D341Med (cell line): ENCODE measurements at places on chromosomes 3 and 15.

DNA sequence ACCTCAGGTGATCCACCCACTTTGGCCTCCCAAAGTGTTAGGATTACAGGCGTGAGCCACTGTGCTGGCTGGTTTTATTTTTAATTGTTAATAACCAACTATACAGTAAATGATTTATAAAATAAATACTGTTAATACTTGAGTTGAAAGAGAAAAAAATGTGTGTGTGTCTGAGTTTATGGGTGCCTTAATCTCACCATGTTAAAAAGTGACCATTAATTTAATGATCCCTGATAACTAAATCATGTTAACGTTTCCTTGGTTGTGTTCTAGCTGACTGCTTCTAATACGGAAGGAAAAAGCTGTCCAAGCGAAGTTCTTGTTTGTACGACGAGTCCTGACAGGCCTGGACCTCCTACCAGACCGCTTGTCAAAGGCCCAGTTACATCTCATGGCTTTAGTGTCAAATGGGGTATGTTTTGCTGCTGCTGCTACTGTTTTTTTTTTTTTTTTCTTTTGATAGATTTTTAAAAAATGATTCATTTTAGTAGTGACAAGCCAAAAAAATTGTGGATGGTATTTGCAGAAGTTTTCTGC is 113.5 kb downstream of the GHSR start:
- no peak for DNase-seq

DNA sequence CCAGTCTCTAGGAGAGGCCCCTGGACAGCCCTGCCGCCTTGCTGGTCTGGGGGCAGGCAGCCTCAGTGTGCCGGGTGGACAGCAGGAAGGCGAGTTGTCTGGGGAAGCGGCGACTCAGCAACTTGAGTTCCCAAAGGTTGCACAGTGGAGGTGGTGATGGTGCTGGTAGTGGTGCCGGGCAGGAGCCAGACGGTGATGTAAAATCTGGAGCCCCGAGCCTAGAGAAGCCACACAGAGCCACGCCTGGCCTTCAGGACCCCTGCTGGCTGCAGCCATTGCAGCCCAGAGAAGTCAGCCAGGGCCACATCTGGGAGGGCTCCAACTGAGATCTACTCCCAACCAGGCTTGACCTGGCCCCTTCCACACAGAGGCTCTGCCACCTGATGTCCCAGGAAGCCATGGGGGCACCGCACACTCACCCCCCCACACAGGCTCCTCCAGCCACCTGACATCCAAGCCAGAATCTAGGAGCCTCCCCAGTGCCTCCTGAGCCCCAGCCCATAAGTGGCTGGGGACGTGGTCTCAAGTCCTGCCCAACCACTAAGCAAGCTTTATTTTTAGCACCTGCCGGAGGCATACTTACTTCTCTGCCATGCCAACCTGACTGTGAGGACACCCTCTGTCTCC is 8.8 kb downstream of the C3orf22 start:
- peak; percentile 21 for DNase-seq

GRCh38 chr3:126926684-126927400 is 56.1 kb upstream of the PLXNA1 start:
- no peak for DNase-seq

- no peak for DNase-seq
Observed at GRCh38 chr3:14885307-14885706, 62.1 kb upstream of the NR2C2 start.
